ENCODE measurements at places on chromosomes 5 and 9.

- no peak for DNase-seq
Measured at GRCh38 chr5:152942633-152943336, 537.7 kb upstream of the NMUR2 start.

DNA sequence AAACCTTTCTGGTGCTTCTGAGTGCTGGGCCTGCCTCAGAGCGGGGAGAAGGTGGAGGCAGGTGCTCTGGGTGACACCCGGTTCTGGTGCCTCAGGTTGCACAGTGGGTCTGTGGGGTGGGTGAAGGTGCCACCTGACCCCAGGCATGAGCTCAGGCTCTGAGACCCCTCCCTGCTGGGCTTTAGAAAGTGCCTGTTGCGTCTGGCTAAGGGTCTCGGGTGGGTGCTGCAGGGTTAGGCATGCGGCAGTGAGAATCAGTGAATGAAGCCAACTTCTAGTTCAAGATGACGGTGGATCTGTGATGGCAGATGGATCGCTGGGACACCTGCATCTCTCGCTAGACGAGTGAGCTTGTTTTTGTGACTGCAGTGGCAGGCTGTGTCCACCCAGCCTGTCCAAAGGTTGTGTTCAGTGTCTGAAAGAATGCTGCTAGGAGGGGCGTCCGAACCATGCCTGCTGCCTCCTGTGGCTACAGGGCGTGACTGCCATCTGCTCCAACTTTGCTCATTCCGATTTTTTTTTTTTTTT is 5.0 kb downstream of the SQSTM1 start:
- DNase-seq, result no peak

DNA sequence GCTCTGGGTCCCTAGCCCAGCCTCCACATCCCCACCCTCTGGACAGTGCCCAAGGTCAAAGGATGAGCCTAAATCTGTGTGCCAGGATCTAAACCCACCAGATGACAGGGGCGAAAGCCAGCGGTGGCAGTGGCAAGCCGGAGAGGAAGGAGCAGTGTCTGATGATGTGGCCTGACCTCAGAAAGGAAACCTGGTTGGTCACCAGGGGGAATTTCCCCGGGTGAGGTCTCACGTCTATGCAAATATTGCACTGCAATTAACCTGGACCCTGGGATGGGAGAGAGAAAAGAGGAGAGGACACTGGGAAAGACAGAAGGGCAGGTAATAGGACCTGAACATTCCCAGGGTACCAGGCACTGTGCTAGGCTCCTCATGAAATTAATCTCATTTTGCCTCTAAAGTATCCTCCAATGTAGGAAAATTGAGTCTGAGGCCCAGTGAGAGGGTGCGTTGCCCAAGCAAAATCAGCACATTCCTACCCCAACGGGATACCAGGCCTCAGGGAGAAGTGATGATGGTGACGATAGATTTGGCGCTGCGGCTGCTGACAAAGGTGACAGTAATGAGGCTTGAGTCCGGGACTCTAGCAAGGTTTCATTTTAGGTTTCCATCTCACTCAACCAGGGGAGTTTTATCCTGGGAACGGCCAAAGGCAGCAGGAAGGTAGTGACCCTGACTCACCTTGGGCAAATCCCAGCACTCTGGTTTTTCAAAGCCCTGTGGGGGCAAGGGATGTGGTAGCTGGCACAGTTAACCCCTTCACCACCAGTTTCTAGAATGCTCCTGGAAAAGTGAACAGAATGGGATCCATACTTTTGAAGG is 13.4 kb upstream of the TNIP1 start:
- DNase-seq, result peak; percentile 78

DNA sequence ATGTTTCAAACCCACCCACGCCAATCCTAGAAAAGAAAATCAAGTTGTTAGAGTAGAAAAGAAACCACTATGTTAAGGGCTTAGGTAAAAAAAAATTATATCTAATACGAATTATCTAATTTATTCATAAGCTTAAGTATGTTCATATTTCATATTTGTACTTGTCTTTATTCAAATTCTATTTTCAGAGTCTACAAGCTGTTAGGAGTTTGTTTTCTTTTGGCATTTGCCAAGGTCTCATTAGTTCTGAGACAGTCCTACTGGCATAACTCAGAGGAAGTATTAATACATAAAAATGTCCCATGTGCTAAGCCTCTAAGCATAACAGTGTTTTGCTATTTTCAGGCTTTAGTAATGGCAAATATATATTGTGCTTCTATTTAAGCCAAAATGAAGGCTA is 57.6 kb downstream of the STARD4 start:
- no peak for DNase-seq

GRCh38 chr9:8533681-8534080 is 734.1 kb upstream of the DMAC1 start:
- DNase-seq, result no peak

GRCh38 chr5:84131372-84131771 is 253.3 kb downstream of the EDIL3 start:
- no peak for DNase-seq

DNA sequence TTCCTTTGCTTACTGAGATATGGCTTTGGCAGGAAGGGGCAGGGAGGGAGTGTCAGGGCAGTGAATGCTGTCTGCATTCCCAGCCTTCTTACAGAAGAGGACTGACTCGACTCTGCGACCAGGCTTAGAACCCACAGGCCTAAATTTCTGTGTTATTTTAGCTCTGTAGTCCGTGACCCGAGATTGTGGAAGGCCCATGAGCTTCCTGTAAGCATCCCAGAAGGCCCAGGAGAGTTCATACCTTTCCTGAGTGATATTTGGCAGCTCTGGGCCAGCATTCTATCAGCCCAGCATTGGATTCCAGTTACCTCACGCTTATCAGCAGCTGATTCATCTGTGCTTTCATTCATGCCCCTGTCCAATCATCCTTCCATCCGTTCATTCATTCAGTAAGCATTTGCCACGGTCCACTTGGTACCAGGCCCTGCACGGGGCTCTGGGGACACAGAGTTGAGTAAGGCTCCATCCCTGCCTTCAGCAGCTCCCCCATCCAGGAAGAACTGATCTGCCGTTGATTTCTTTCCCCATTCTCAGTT is 28.2 kb upstream of the RPL26L1 start:
- no peak for DNase-seq

DNA sequence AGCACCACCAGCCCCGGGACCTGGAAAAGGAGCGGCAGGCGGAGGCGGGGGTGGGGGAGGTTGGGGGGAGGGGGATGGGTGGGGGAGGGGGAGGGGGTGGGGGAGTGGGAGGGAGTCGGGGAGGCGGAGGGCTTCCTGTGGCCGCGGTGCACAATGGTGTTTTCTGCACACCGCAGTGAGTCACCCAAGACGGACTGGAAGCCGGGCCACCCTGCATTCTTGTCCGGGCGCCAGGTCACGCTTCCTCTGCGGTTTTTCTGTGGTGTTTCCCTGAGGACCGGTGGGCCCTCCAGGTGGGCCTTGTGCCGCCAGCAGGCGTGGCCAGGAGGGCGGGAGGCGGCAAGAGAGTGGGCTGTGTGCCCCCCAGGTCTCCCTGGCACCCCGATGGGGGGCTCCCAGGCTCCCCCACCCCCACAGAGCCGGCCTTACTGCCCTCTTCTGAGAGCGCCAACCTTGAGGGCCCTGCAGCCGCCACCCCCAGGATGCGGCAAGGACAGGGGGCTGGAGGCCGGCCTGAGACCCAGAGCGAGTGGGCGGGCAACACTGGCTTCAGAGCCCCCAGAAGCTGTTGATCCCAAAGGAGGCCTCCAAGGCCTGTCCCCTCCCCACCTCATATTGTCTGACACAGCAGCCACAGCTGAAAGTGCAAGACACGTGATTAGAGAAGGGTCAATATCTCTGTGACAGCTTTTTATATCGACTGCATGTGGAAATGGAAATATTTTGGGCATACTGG is 11.1 kb downstream of the EXD3 start:
- DNase-seq, result peak; percentile 58

GRCh38 chr9:37466037-37466709 is 923 bp upstream of the ZBTB5 start:
- peak; percentile 56 for DNase-seq

GRCh38 chr5:157915638-157916037 is 56.7 kb upstream of the CLINT1 start:
- DNase-seq, result no peak

DNA sequence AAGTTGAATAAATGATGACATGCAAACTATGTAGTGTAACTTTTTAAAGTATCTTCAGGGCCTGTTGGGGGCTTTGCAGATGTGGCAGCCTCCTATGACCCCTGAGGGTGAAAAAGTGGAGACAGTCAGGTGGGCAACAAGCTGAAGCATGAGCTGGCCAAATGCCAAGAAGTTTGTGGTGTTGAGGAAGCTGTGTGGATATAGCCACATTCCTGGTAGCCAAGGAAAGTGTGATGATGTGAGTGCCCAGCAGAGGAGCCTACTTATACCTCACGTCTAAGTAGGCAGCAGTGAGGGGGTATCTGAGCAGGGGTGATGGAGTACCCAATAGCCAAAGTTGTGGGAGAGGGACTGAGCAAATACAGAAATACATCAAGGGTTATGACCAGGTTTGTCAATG is 621.2 kb upstream of the CDH6 start:
- DNase-seq, result no peak

DNA sequence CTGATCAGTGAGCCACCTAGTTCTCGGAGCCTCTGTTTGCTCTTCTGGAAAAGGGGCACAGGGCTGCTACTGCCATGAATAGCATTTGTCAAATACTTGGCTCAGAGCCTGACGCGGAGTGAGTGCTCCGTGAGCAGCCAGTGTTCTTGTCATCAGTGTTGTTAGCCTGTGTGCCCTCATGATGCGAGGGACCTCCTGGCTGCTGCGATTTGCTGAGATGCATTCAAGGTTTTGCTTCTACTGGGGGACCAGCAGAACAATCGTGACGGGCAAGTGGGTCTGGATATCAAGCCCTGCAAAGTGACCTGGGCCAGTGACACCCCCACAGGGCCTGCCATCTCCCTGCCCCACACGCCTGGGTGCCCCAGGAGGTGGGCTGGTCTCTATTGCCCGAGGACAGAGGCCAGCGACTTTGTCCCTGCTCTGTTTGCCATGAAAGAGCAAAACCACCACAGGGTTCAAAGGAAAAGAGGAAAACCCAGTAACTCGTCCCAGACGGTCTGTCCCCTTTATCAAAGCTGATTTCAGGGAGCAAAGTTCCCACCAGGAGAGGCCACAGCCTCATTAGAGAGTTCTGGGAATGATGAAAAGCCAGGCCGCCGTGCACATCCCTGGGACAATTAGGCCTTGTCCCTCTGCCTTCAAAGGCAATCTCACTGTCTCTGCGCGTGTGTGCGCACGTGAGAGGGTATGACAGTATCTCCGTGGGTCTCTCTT is 86.5 kb upstream of the LMX1B start:
- no peak for DNase-seq

GRCh38 chr5:3324421-3325101 is 271.1 kb upstream of the IRX1 start:
- DNase-seq, result no peak

GRCh38 chr9:34601937-34602573 is 9.8 kb downstream of the RPP25L start:
- no peak for DNase-seq
